ENCODE measurements at places on chromosomes 7 and 10.

GRCh38 chr10:79305515-79305914 is 41.8 kb upstream of the PPIF start:
- no peak for DNase-seq

DNA sequence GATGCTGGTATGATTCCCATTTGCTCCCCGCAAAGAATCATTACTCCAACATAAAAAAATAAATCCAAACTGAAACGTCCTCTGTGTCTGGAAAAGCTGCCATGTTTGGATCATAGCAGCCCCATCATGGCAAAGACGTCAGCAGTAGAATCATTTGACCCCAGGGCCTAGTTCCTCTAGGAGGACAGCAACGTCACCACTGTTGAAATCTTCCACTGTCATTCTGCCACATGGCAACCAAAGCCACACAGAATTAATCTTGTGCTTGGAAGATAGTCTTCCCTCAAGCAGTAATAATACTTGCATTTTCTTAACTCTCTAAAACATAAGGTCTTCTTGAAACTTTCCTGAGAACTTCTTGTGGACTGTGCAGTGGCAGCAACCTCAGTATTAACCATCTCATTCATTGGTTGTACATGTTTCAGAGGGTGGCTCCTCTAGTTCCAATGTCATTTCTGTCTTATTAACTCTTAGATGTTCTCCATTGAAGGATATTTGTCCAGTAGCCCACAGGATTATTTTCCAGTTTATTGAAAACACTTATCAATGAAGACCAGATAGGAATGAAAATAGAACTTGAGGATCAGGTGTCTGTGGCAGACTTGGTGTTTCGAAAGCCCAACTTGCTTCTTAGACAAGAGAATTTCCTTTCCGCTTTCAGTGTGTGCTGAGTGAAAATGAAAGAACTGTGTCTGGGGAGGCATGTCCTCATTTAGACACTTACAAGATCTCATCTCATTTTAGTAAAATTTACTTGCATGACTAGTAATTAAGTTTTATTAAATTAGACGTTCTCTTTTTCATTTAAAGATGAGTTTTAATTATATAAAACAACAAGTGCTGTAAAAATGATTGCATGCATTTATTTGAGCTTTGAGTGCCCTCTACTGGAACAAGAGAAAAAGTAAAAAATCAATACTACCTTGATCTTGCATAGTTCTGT is 28.9 kb upstream of the INHBA start:
- DNase-seq: no peak

DNA sequence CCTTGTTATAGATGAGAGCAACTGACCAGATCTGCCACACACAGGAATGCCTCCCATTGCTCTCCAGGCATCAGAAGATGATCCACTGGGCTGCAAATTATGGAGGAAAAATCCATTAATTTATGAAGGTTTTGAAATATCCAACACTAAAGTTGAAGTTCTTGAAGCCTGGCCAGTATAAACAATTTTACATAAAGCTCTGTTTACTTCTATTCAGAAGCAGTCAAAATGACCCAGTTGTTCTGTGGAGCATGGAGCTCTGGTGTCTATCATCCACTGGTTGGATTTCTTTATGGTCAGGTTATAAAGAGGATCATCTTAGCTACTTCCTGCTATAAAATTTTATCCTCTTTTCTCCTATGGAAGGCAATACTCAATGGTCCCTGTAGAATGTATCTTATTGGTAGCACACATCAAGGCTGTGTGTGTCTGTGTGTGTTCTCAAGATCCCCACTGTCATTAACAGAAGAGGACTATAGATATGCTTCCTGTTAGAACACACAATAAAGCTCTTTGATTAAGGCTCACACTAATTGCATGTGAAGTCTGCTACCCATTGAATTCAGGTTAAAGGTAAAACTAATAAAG is 747.4 kb downstream of the SUGCT start:
- DNase-seq: no peak

- no peak for DNase-seq
Measured at GRCh38 chr10:7618461-7618860, 48.3 kb downstream of the ITIH5 start.

DNA sequence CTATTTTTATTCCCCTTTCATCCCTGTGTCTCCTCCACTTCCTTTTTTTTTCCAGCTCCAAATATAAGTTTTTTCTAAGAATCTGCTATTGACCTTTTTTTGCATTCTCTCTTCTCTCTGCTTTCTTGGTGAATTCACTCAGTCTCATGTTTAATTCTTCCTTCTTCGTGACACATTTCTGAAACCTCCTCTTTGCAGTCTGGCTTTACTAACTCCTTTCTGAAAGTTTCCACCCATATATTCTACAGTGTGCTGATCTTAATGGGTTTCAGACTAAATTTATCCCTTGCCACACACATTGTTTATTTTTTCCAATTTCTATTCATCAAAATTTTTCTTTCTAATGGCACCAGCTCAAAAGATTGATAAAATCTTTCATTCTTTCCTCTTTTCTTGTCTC is 47.8 kb upstream of the CALD1 start:
- no peak for DNase-seq

DNA sequence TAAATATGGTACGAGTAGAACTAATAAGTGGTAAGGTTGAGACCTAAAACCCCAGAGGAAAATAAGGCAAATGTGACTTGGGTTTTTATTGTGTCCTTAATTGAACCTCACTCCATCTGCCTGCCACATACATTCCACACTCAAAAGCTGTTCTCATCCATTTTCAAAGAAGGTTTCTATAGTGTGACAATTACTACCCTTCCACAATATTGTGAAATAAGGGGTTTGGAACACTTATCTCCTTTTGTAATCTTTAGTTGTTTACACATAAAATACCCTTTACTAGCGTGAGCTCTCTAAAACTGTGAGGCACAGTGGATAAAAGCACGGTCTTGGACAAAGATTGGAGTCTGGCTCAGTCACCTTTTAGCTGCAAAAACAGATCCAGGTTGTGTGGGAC is 166.6 kb downstream of the THSD7A start:
- DNase-seq: no peak
